ENCODE measurements at places on chromosomes 6 and 20.

GRCh38 chr6:52325695-52326471 is 36.1 kb upstream of the PAQR8 start:
- DNase-seq: no peak

- DNase-seq: no peak
Observed at GRCh38 chr6:15994814-15995459, 133.9 kb upstream of the MYLIP start.

DNA sequence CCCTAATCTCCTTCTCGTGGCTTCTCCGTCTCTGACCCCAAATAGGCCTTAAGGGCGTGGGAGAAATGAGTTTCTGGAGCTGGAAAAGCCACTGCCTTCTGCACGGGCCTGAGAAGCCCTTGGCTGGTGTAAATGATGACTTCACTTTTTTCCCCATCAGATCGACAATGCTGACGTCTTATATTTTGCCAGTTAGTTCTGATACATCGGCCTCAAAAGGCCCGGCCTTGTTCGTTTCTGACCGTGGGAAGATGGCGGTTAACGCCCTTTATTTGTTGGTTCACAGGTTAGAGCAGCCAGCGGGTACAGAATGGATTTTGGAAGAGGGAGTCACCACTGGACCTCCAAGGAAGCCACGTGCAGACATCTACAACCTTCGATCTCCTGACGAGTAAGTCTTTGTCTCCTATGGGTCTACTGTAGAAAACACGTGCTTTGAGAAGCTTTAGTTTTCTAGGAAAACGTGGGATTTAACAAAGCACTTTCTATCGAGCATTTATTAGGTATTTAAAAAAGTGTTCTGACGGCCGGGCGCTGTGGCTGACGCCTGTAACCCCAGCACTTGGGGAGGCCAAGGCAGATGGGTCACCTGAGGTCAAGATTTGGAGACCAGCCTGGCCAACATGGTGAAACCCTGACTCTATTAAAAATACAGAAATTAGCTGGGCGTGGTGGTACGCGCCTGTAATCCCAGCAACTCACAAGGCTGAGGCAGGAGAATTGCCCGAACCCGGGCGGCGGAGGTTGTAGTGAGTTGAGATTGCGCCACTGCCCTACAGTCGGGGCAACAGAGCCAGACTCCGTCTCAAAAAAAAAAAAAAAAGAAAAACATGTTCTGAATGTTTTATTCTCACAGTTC is 1.2 kb upstream of the ZNFX1 start:
- DNase-seq: no peak

DNA sequence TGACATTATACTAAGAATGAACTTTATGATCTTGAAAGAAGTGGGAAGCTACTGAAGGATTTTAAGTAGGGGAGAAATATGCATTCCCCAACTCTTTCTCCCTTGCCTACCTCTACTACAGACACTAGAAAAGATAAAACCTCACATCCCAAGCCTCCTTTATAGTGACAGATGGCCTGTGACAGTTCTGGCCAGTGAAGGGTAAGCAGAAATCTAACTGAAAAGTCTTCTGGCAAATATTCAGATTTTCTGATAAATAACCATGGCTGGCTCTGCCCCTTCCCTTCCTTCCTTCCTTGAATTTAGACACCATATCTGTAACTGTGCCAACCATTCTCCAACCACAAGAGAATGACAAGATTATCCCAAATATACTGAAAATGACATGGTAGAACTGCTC is 10.2 kb upstream of the BEND6 start:
- no peak for DNase-seq

DNA sequence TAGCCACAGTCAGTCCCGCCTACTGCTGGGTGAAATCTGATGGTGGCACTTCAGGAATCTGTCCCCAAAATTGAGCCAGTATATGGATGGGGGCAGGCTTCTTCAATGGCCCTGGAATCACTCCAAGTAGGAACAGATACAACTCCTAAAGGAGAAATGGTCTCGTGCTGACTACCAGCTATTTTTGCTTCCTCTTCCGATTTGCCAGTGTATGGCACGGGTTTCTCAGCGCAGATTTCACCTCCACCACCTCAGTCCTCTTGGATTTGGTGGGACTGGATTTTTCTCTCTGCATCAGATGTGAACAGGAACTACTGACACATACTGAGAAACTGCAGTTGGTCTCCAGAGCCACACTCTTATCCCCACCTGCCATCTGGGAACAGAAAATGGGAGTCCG is 27.2 kb downstream of the PNPLA1 start:
- DNase-seq: no peak

GRCh38 chr6:8075704-8076103 is 11.5 kb upstream of the BLOC1S5 start:
- no peak for DNase-seq

DNA sequence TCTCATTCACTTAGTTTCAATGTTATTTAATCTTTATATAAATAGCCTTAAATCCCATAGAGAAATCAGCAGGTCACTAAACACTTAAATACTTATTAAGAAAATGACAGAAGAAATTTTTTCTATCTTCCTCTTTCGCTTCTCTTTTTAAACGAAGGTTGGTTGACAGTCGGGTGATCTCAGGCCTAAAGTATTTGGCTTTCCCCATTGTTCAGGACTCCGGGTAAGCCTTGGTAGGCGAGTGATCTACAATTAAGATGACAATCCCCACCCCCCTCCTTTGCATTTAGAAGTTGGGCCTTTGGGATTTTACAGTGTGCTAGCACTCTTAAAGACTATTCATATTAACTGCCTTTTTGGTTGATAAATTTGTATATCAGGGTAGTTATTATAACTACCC is 19.7 kb upstream of the UTRN start:
- no peak for DNase-seq

GRCh38 chr6:129314575-129314974 is 395.4 kb downstream of the ARHGAP18 start:
- no peak for DNase-seq

DNA sequence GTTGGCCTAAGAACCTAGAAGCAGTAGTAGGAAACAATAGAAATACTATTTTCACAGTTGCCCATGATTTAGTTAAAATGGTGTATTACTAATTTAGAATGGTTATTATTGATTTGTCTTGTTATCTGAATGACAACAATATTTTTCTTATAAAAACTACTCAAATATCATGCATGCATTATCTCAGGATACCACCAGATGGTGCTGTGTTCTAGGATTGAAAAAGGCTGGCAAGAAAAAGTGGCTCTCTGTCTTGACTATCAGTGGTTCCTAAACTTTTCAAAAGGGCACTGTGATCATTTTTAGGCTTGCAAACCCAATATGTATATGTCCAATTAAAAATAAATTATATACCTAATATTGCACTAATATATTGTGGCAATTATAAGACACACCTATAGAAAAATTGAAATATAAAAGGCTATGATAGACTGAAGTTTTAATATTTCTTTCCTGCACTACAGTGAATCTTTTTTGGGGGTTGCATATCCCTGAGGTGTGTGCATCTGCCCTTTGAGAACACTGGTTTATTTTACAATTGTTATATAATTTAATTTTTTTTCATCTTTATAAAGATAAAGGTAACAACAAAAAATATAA is 131.7 kb upstream of the MLIP start:
- DNase-seq: no peak

DNA sequence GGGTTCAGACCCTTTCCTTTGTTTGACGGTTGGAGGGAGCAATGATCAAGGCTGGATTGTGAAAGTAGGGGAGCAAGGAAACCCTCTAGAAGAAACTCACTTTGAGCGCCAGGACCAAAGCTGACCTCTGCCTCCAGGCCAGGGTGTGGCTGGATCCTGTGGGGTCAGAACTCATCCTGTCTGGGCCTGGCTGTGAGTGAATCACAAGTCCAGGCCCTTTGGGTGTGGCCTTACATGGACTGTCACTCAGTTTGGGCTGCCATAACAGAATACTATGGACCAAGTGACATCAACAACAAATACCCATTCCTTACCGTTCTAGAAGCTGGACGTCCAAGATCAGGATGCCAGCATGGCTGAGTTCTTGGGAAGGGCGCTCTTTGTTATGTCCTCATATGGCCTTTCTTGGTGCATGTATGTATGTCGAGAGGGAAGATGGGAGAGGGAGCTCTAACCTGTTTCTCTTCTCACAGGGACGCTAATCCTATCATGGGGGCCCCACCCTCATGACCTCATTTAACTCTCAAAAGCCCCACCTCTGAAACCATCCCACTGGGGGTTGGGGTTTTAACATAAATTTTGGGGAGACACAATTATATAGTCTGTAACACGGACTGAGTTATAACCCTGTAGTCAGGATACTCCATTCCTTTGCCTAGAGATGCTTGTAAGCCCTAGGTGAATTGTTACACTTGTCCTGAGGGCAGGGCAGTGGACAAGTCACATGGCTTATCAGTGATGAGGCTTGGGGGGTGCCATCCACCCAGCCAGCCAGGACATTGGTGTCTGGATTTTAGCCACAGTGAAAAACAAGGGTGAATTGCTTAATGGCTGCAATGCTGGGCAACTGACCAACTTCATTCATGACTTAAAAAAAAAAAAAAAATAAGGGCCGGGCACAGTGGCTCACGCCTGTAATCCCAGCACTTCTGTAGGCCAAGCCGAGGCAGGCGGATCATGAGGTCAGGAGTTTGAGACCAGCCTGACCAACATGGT is 80.0 kb downstream of the TRMT11 start:
- DNase-seq: no peak

DNA sequence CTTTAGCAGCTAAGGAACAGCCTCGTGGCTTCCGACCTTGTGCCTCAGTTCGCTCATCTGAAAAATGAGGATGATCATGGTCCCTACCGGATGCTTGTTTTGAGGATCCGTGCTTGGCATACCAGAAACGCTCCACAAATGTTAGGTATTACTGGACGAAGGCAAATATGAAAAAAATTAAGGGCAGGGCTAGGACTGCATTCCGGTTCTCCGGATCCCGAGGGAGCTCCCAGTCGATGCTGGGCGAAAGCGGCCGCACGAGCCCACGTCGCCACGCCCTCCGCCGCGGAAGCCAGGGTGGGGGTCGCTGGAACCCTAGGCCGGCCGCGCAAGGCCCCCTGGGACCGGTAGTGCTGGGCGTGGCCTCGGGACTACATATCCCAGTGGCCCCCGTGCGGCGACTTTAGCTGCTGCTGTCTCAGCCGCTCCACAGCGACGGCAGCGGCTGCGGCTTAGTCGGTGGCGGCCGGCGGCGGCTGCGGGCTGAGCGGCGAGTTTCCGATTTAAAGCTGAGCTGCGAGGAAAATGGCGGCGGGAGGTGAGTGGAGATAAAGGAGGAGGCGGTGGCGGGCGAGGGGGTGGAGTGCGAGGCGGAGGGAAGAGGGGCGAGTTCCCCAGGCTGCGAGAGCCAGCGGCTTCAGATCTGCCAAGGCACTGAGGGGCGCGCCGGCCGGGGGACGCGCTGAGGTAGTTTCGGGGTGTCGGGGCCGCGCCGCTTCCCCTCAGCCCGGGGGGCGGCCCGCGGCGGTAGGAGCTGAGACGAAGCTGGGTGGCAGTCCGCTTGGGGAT is at the start of gene NCOA3:
Gene NCOA3, plus strand, starts transcription at position 406 of the 789 bp plus-strand sequence. CDS start 120,361 bp downstream, outside the sequence.
- DNase-seq: peak; percentile 83

GRCh38 chr20:63749597-63750508 is 10.3 kb downstream of the SLC2A4RG start:
- DNase-seq: no peak

DNA sequence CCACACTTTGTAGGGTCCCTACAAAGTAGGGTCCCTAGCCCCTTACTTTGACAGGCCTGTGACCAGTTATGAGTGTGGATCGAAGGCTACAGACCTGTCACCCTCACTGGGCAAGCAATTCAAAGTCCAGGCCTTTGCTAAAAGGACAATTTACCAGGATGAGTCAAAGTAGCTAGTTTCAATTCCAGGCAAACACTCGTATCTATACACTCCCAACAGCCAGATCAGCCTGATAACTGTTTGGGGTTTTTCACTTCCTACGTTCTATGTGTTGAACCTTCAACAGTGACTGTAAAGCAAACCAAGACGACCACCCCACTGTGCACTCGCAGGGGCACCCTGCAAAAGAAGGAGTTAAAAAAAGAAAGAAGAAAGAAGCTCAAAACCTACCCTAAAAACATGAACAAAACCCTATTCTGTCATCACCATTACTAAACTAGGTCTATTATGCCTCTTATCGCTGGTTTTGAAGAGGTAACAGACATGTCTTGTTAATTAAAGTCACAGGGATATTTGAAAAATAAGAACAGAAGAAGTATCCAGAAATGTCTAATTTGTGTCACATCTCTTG is 3.2 kb downstream of the GFOD1 start:
- DNase-seq: no peak

DNA sequence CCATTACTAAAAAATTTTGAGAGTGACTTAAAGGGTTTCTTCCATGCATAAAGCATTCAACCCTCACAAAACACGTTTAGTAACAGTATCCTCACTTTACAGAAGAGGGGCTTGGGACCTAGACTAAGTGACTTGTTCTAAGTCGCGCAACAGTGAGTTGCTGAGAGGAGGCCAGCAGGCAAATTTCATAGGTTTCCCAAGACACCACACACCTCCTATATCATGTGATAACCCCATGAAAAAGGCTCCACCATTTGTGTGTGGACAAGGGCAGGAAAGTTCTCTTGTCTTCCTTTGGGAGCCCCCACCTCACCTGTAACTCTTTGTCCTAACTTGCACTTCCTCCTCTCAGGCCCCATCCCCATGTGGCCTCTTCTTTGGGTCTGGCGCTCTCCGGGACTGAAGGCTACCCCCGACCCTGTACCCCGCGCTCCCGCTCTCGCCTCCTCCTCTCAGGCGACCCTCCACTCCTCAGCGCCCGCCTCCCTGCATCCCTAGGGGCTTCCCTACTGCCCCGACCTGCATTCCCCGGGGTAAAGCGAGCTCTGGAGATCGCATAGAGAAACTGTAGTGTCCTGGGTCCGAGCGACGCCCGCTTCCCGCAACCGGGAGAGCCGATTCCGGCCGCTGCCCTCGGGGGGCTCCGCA is 392 bp downstream of the PSMB8 start:
- no peak for DNase-seq

GRCh38 chr20:49516916-49517804 is 34.7 kb upstream of the KCNB1 start:
- no peak for DNase-seq

GRCh38 chr6:170295510-170296422 is 4.9 kb upstream of the DLL1 start:
- no peak for DNase-seq

- no peak for DNase-seq
Observed at GRCh38 chr6:141492521-141493284, 640.0 kb upstream of the GJE1 start.

GRCh38 chr6:154878871-154879491 is 116.1 kb upstream of the TIAM2 start:
- DNase-seq: no peak

- DNase-seq: no peak
Observed at GRCh38 chr6:10963113-10963512, 76.3 kb downstream of the SYCP2L start.

DNA sequence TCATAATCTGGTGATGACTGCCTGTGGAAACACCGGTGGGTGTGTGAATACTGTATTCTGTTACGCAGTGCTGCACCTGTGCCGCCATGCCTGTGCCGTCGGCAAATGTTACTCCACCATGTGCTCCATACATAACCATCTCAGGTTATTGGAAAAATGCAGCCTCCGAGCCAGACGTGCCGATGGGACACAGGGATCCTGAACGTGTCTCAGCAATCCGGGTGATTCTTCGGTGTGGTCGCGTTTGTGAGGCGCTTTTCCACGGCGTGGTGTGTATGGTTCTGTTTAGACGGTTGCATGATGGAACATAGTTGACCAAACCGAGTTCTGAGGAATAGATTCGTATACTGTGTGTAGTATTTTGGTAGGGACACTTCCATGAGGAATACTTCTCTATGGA is 130.3 kb downstream of the SMOC2 start:
- no peak for DNase-seq

GRCh38 chr6:116424001-116424400 is 37.2 kb upstream of the CALHM6 start:
- no peak for DNase-seq
